ENCODE measurements at places on chromosomes 5 and 9.

- DNase-seq = no peak
Observed at GRCh38 chr9:130630506-130631330, 33.7 kb upstream of the PRDM12 start.

DNA sequence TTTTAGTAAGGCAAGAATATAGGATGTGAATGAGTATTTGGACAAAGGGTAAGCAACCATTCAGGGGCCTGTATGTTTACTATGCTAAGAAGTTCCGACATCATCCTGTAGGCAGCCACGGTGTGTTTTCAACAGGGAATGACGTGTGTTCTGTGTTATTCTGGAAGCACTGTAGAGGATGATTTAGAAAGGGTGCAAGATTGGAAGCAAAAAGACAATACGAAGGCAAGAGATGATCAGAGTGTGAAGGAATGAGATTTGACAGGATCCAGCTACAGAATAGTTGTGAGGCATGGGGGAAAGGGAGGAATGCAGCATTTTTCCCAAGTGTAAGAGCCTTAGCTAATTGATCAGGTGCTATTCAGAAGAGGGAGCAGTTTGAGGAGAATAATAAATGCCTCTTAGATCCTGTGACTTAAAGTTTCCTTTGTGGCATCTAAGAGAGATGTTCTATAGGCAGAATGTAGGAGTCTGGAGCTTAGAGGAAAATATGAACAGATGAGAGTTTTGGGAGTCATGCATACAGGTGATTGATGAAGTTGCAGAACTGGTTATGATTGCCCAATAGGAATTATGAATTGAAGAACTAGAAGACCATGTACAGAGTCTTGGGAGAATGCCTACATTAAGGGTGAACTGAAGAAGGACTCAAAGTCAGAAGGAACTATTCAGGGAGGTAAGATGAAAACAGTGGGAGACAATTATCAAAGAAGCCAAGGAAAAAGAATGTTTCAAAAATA is 2.5 kb downstream of the SMC5 start:
- no peak for DNase-seq

GRCh38 chr5:180831139-180832093 is 28.8 kb upstream of the MGAT1 start:
- no peak for DNase-seq

DNA sequence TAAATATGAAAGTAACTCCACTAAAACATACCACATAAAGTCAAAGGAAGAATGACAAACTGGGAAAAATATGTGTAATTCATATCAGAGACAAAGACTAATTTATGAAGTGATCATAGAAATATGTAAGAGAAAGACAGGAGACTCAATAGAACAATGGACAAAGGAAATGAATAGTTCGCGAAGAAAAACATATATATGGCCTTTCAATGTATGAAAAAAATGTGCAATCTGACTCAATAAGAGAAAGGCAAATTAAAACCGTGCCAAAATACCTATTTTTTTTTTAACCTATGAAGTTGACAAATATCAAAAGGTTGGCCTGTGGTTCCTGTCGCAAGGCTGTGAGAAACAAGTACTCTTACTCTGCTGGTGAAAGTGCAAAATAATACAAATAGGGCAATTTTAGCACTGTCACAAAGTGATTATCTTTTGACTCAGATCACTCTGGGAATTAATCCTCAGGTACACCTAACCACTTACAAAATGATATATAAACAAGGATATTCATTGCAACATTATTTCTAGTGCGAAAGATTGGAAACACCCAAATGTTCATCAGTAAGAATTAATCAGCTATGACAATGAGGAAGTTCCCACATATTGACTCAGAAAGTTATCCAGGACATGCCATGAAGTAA is 3.7 kb downstream of the C9 start:
- DNase-seq = no peak

GRCh38 chr9:127174386-127175318 is 52.2 kb upstream of the ANGPTL2 start:
- DNase-seq = no peak

GRCh38 chr9:104700306-104700705 is 6.0 kb downstream of the OR13D1 start:
- no peak for DNase-seq
